ENCODE measurements at places on chromosomes 2 and 18.

DNA sequence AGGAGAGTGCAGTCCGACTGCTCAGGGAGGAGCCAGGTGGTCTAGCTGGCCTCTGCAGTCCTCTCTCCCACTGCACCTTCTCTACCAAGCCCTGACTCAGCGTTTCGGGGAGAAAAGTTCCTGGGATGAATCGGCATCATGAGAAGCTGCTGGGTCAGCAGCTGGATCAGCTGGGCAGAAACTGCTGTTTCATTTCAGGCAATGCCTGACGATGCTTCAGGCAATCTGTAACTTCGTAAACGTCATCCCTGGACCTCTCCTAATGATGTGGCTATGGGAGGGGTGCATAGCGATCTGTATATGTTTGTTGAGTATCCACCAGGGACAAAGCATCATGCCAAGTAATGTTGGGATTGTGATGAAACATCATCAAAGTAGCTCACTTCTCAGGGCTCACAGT lies 20.7 kb downstream of the LIPG start:
- no peak for DNase-seq

- no peak for DNase-seq
Measured at GRCh38 chr2:56099963-56100362, 83.8 kb upstream of the CCDC85A start.

GRCh38 chr2:100707016-100707947 lies 112.7 kb upstream of the NPAS2 start:
- DNase-seq = no peak

DNA sequence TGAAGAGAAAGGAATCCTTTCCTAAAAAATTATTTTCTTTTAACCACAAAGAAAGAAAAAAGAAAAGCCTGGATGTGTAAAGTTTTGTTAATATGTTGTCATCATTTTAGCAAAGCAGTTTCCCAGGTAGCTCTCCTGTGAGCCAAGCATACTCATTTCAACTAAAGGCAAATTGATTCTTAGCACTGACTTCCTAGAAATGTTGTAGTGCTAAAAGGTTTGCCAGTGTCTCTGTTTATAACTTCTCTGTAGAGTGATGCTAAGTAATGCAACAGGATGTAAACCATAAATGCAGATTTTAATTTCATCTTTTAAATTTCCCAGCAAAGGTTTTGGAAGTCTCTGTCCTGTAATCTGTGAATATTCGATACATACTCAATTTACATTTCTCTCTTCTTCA lies 10.2 kb downstream of the GATA6 start:
- DNase-seq = no peak

DNA sequence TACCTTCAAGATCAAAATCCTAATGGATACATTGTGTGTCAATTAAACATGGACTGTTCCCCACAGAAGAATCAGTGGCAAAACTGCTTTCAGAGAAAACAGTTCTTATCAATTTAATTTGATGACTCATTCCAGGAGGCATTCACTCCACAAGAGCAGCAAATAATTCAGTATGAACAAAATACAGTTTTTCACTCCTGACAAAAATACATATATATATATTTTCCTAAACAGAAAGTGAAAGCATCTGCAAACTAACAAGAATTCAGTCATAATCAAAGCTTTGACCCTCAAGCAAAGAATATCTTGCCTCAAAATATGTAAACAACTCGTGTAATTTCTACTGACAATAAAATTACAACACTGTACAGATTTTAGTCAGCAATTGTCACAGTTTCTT lies 685.1 kb upstream of the SLC8A1 start:
- DNase-seq = no peak

- no peak for DNase-seq
Measured at GRCh38 chr2:1787755-1788477, 43.6 kb upstream of the PXDN start.

DNA sequence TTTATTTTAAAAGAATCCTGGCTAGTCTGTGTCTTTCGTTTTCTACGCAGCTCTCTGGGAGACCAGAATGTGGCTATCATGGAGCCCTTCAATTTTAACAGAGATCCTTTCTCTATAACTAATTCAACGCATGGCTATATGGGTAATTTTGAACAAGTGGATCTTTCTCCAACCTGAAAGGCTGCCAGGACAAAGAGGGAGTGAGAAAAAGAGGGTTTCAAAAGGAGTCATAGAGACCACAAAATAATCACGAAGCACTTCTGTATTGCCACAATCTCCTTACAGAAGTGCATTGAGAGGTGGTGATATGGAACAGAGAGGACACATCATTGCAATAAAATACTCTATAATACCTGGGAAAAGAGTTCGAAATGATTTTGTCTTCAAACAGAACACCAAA lies 21.7 kb upstream of the CDH2 start:
- no peak for DNase-seq

DNA sequence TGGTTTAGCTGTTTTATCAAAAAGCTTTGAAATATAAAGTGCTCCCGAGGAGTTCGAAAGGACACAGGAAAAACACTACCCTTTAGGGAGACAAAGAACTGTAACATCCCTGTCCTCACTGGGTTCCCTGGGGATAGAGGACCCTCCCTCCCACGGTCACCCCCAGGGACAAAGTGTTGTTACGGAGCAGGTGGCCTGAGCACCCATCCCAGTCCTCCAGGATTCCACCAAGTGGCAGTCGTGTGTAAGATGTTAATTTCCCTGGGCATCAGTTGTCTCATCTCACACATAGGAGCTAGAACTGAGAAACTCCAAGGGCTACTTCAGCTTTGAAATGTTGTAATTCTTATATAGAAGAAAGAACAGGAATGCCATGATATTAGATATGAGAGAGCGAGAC lies 137.7 kb downstream of the ALK start:
- no peak for DNase-seq

DNA sequence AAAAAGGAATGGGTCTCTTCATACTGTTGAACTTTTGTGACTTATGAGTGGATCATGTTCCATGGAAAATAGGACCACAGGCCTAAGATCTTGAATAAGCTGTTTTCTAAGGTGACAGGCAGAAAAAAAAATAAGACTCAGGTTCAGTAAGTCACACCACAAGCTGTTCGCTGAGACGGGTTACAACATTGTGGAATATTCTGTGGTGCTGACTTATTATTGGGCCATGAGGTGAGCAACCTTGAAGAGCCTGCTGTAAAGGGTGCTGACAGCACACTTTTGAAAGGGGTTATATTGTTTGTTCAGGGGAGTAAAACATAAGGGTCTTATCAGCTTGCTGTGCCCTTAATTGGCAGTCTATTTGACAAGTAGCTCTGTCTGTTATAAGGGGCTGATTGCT lies 439.8 kb upstream of the SLC14A2 start:
- no peak for DNase-seq

DNA sequence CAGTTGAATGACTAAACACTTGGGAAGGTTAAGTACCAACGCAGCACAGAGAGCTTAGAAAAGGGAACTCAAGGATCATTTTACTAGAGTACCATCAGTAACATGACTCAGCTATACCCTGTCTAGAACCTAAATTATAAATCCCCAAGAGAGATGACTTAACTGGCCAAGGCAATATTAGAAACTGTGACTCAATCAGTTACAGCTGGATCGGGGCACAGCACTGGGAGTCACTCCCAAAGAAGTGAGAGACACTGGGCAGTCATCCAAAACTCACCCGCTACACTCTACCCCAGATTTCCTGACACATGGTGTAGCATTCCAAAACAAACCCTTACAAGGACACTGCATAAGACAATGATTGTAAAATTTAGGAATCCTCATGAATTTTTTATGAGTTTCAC lies 17.7 kb downstream of the IWS1 start:
- DNase-seq = no peak

DNA sequence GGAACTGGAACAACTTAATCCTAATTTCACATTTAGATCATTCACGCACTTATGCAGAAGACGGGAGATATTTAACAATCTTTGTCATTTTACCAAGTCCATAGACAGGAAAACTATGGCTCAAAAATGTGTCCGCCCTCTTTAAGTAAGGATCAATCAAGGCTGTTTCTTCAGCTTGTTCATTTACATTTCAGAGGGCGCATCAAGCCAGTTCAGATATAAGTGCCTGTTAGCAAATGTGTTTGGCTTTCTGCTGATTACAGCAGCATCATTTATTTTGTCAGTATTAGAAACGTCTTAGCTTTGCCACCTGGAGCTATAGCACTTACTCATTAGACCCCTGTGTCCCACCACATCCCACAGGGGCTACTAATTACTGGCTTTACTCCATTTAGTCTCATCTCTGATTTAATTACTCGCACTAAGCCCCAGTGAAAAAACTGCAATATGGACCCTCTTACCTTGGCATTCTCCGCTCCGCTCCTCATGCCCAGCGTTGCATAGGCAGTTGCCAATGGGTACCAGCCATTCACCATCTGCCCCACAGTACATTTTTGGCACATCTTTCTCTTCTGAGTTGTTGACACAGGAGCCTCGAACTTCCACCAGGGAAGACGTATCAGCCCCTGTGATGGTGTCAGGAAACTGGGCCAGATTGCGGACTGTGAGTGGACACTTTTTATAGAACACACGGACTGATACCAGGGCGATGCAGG lies 8.7 kb downstream of the EPHA4 start:
- DNase-seq = no peak

DNA sequence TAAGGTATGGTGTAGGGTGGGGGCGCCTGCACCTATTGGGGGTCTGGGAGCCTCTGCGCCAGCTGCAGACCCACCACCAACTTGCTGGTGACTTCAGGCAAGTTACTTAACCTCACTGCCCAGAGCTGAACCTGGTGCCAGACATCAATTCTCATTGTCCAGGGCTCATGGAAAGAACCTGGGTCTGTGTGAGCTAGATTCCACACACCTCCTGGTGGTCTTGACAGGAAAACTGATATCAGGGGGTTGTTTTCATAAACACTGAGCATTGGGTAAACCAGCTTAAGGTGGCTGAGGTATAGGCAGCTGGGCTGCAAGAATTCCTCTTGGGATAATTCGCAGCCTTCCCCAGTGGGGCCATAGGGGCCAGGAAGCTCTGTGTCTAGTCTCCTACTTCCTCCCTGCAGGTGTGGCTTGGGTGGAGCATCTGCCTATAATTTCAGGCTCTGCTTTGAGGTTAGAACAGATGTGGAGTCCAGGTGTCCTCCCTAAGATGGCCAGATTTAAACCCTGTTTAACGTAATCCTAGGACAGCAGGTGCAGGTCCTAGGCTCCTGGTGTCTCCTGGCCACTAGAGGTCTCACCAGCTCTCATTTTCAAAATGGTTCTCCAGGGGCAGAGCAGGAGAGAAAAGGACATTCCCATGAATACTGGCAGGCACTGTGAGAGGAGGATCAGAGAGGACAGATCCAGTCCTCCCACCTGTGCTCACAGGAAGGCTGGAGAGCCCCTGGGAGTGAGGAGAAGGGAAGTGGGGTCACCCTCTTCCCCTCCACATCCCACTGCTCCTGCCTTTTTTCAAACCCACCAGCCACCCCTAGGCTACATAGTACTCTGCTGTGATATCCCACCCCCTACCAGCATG lies 100.4 kb upstream of the SMAD2 start:
- DNase-seq = no peak

- no peak for DNase-seq
Measured at GRCh38 chr2:209671020-209671680, 100.5 kb upstream of the UNC80 start.

GRCh38 chr2:38155015-38155414 lies 79.1 kb upstream of the CYP1B1 start:
- no peak for DNase-seq

GRCh38 chr2:120592084-120592483 lies 143.6 kb upstream of the GLI2 start:
- no peak for DNase-seq

- no peak for DNase-seq
Measured at GRCh38 chr18:10247021-10247741, 207.3 kb upstream of the APCDD1 start.

- no peak for DNase-seq
Measured at GRCh38 chr2:24508878-24509277, 17.8 kb downstream of the NCOA1 start.

DNA sequence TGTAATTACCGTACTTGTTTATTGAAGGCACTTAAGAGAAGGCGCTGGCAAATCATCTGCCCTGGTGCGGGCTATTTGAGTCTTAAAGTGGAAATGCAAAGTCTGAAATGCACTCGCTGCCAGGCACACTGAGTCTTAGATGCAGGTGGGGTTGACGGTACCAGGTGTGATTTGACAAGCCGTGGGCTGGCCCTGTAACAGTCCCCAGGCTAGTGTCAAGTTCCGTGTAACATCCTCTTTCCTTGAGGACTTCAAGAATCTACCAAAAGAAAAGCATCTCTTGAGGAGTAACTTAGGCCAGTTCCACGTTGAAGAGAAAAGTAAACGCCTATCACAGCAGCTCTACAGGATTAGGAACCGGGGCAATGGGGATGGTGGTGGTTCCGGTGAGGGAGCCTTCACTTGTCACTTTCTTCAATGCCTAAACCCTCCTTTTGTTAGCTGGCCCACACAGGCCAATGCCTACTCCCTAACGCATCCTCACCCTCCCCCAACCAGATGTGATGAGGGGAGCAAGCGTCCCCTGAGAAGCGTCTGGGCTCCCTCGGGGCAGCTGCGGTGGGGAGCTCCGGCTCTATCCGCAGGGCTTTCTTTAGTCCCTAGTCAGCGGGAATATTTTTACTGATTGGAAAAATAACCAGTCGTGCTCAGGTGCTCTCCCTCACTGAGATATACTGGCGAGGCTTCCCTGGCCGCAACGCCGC lies 1.5 kb upstream of the UGP2 start:
- peak; percentile 45 for DNase-seq

DNA sequence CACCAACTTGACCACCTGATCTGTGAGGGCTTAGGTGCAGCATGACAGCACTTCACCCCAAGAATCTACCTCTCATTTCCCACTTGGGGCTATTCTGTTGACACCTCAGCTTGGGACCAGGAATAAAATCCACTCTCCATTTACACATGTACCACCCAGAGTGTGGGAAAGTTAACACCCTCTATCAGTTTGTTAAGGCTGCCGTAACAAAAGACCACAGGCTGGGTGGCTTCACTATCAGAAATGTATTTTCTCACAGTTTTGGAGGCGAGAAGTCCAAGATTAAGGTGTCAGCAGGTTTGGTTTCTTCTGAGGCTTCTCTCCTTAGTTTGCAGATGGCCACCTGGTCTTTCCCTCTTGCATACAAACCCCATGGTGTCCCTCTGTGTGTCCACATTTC lies 277.7 kb upstream of the ERBB4 start:
- DNase-seq = no peak

DNA sequence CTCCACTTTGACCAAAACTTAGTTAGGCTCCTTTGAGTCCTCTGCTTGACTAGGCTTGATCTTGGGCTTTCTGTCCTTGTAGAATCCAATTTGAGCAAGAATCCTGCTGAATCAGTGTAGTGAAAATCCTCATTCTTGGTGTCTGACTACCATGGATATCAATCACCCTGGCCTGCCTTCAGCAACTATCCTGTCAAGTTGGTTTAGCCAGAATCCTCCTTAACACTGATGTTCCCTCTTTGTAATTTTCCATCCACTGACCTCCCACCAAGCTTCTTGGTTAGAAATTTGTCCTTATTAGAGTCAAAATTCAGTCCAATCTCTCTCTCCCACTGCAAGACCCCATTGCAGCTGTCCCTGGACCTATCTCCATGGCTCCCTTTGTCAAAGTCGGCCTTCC lies 494 bp upstream of the RBM45 start:
- DNase-seq = no peak

GRCh38 chr2:37357069-37357468 lies 12.6 kb downstream of the QPCT start:
- no peak for DNase-seq

GRCh38 chr2:75709297-75709696 lies 1.4 kb downstream of the GCFC2 start:
- no peak for DNase-seq

GRCh38 chr18:13611601-13612195 lies 114.7 kb downstream of the FAM210A start:
- DNase-seq = peak; percentile 63

All from activated CD8-positive, alpha-beta memory T cell treated with anti-CD3 and anti-CD28 coated beads, Interleukin-2, amount 10 ng/mL, durations not matched to agents 7 days and 5 days (primary cell).